ENCODE measurements at places on chromosomes 11 and 22. TPM values are rescaled to one million over a fixed set of nuclear protein-coding genes. Genes with fewer than 3 reads are reported as not detected.

Gene CRYBB3
- 0.43 TPM for total RNA-seq

Gene RTN4RL2
- not detected for total RNA-seq

Gene TRPT1
- 98.1 TPM for total RNA-seq

Gene PRG3
- total RNA-seq = not detected

Gene SAA4
- 0.22 TPM for total RNA-seq

Gene RGL4
- total RNA-seq = not detected

Gene SLC7A4
- 0.29 TPM for total RNA-seq

Gene IFITM10
- total RNA-seq = not detected

Gene ISX
- total RNA-seq = not detected

GRCh38 chr22:38674888-38675287, 6.9 kb upstream of the TOMM22 start:
- DNase-seq = no peak

DNA sequence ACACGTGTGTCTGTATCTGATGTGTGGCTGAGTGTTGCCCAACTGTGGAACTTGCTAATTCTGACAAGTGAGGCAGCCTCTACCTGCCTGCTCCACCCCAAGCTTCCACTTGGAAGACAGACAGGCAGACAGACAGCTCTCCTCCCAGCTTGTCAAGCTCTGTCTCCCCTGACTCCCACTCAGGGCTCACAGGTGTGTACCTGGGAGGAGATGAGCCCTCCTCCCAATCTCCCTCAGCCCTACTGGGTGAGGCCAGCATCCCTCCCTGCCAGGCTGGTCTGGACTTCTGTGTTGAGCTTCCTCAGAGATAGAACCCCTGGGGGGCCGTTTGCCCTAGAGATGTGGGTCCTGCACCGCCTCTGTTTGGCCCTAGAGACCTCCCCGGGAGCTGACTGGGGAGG, 1.0 kb upstream of the CHRM1 start:
- no peak for DNase-seq

GRCh38 chr11:26478710-26479109, 93.4 kb downstream of the MUC15 start:
- no peak for DNase-seq

GRCh38 chr11:126277780-126278179, 5.1 kb upstream of the TIRAP start:
- DNase-seq = no peak

DNA sequence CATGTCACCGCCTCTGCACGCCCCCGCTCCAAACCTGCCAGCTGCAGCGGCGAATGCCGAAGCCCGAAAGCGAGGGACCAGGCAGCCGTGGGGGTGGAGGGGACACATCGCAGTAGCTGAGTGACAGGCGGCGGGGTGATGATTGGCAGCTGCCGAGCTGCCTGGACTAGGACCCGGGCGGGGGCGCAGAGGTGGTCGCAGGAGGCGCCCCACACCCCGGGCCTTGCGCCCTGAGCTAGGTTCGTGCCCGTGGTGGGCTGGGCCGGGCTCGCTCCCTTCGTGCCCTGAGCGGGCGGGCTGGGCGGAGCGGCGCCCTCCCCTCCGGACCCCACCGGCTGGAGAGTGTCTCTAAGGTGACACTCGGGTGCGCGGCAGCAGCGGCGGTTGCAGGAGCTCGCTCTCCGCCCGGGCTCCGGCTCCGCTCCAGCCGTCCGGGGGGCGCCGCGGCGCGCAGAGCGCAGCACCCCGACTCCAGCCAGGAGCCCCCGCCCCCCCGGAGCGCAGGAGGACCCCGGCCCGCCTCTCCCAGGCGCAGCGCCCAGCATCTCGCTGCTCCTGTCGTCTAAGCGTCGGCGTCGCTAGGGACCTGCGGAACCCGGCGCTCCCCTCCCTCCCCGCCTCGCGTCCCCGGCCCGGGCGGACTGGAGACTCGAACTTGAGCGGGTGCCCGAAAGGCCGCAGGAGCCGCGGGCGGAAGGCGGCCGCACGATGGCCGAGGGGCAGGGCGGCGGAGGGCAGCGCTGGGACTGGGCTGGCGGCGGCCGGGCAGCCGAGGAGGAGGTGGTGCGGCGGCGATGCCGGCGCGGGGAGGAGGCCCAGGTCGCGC, 14.5 kb upstream of the DGKZ start:
- DNase-seq = no peak

- DNase-seq = no peak
Observed at GRCh38 chr11:2927851-2928604, 1.2 kb downstream of the PHLDA2 start.

- DNase-seq = peak; percentile 58
Observed at GRCh38 chr22:46754110-46754799, 8.2 kb upstream of the TBC1D22A start.

GRCh38 chr11:9550191-9550628, 23.3 kb upstream of the WEE1 start:
- no peak for DNase-seq

DNA sequence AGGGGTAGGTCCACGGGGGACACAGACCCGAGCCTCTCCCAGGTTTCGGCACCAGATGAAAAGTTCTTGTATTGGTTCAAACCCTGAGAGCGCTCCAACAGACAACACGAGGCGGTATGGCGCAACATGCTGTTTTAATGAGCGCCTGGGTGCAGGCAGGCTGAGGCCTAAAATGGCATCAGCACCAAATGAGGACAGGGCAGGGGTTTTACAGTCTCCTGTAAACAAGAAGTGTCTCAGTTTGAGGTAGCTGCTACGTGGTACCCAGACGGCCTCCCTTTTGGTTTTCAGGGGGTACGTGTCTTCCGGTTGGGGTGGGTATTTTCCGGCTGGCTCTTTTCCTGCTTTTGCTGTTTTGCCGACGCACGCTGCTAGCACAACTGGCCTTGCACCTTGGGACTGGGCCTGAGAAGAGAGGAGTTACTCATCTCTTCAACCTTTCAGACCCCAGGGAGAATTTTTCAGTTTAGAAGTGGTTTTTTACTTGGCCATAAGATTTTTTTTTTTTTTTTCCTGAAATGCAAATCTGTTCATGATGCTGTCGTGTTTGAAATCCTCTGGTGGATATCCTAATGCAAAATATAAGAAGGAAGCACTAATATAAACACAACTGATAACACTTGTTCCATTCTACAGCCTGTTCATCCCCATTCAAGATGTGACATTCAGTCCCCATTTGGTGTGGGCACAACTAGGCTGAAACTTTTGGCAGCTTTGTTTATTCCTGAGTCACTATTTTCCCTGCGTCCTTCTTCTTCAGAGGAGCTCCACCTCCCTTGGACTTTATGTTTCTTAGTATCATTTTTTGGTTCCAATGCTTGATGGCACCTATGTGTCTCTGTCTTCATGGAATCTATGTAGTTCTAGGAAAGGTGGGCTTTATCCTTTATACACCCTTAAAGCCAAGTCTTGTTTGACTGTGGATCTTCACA, 6.5 kb downstream of the PPFIBP2 start:
- DNase-seq = no peak

GRCh38 chr11:10323793-10324170, 18.9 kb downstream of the ADM start:
- DNase-seq = no peak

DNA sequence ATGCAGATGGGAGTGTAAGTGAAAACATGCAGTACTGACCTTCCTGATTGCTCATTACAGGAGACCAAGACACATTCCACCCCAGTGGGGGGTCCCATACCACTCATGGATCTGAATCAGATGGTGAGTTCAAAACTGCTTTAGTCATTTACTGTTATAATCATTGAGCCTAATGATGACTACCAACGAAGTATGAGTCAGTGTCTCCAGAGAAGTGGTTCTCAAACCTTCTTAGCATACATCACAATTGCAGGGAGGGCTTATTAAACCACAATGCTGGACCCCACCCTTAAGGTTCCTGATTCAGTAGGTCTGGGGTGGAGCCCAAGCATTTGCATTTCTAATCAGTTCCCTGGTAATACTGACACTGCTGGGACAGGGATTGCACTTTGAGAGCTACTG, 75.8 kb downstream of the CD44 start:
- DNase-seq = peak; percentile 96

DNA sequence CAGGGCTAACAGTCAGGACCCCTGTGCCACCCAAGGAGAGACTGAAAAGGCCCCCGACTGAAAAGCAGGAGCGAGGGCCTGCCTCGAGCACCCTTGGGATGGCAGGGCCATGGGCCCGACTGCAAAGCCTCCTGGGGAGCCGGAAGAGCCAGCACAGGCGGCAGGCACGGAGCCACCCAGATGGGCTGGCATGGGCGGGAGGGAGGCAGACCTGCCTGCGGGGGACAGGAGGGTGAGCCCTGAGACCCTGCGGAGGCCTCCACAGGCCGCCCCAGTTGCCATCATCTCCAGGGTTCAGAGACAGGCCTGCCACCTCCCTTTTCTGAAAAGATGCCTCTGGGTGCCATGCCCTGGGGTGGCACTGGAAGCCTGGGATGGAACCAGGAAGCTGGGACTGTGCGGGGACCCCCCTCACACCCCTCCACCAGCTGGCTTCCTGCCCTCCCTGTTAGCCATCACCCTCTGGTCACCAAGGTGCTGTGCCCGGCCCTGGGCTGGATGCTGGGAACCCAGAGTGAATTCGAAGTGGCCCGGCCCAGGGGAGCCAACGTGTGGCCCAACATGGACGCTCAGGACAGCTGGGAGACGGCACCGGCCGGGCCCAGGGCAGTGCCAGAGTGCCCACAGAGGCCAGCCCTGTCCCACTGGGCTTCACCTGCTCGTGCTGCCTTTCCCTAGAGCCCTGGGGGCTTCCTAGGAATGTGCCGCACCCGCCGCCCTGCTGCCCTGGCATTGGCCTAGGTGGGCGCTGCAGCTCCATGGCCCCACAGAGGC, 13.8 kb downstream of the TSPAN32 start:
- DNase-seq = no peak

- DNase-seq = no peak
Observed at GRCh38 chr22:33028234-33028633, 29.9 kb downstream of the SYN3 start.

DNA sequence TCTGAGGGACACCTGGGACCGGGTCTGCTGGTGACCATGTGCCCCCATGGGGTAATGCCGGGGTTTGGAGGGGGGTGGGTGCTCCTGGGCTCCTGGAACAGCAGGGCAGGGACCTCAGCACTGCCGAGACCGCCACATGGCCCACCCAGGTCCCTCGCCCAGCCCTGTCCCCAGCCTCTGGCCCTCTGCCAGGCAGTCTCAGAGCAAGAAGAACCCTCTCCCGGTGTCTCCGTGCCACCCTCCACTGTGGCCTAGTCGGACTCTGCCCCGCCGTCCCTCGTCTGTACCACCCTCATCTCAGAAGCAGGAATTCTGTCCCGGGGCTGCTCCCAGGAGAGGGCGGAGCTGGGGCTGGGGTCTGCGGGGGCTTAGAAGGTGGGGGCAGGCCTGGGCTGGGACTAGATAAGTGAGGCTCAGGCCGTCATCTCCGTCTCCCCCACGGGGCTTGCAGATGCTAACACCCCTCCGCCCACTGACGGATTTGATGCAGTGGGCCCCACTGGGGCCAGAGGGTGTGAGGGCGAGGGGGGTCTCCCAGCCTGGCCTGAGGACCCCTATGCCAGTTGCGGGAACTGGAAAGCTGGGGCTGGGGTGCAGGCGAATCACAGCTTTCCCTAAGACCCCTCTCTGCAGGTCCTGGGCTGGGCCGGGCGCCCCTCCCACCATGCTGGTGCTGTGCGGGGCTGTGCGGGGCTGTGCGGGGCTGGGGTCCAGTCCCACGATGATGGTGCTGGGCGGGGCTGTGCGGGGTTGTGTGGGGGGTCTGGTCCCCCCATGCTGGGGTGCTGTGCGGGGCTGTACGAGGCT, 1.1 kb downstream of the MUC5AC start:
- DNase-seq = no peak

GRCh38 chr11:116833491-116833815, 3.7 kb downstream of the APOC3 start:
- DNase-seq = no peak

GRCh38 chr22:47228767-47229166, 466.3 kb downstream of the TBC1D22A start:
- no peak for DNase-seq

GRCh38 chr22:31139866-31140716, at the start of gene PLA2G3:
Gene PLA2G3, minus strand, starts transcription at chr22:31140508. Its CDS starts 154 bp downstream, at chr22:31140354.
- DNase-seq = no peak

DNA sequence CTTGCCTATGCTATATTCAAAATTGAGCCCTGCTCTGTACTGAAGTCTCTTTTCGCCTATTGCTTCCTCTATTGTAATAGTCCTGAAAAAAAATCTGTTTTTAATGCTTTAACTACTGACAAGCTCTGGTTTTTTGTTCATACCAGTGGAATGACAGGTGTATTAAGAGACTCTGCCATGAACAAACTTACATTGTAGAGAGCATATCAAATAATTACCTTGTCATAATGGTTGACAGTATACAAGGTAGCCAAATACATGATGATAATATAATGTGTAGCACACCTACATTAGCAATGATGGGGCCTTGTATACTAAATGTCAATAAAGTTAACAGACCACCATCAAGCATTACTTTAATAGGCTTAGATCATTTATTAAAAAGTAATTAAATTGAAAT, 175.0 kb downstream of the DYNC2H1 start:
- DNase-seq = no peak

DNA sequence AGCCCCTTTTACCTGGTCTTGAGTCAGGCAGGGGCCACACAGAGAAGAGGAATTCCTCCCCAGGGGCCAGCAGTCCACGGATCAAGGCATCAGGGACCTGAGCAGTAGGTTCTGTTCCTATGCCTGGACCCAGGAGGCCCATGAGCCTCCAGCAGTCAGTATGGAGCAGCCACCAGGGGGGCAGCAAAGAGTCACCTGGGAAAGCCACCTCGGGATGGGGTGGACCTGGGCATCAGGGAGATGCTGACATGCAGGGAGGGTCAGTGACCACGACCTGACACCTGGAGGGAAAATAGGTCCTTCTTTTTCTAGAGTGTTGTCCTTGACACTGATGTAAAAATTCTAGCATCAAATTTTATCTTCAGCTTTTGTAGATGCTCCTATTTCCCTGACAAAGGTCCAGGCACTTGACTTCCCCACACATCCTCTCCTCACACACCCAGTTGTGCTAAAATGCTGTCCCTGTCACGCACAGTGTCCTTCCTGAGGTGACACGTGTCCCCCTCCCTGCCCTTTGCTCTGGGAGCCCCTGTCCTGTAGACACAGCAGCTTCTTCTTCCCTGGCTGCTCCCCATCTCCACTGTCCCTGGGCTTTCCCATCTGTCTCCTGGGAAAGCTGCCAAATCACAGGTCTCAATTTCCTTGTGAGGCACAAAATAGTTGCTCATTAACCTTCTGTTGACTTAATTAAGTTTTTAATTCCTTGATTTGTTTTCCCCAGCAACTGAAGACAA, 70.0 kb upstream of the IGLL5 start:
- no peak for DNase-seq

GRCh38 chr11:4480577-4481239, 1.7 kb upstream of the OR52K1 start:
- DNase-seq = no peak

All from epithelial cell of proximal tubule (primary cell).